Activated T-cell treated with anti-CD3 and anti-CD28 coated beads for 1 hour (primary cell): ENCODE measurements at places on chromosomes 16 and 17.

- DNase-seq: no peak
These were observed 37.0 kb upstream of the ZNF750 start for GRCh38 chr17:82876602-82877379.

DNA sequence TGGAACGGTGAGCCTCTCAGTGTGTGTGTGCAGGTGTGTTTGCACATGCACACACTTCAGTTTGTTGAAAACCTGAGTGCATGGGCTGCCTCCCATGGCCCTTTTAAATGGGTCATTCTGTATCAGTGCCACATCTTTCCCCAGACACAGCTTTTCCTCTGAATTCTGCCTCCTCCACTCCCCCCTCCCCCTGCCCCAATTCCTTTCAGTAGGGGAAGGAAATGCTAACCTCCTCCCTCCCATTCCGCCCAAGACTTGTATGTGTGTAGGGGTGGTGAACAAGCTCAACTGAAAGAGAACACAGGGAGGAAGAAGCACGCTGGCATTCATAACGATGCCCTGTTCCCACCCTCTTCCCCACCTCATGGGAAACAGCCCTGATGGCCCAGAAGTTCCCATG, 34.3 kb downstream of the C17orf75 start:
- no peak for DNase-seq

DNA sequence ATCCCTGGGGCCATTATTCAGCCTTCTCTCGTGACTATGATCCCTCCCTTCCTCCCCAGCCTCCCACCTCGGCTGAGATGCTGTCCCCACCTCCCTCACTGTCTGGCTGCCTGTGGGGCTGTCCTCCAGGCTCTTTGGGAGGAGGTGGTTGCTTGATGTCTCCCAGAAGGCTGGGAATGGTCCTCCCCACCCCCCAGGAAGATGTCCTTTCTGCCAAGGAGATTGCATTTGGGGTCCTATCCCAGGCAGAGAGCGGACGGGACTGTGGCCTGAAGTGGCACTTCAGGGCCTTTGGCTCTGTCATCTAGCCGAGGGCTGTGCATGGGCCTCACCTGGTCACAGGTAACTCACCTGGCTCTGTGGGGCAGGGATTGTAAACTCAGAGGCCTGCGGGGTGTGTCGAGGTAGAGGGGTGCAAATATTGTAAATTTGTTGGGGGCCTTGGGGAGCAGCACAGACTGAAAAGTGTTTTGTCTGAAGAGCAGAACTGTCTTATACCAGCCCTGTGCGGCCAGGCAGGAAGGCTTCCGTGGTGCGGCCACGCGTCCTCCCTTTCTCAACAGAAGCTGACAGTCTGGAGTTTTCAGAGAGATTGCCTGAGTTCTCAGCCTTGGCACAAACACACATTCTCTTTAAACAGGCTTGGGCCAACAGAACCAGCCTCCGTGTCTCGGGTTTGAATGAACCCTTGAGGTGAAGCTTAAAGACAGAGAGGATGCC, 177.9 kb downstream of the SEC14L1 start:
- DNase-seq: no peak

DNA sequence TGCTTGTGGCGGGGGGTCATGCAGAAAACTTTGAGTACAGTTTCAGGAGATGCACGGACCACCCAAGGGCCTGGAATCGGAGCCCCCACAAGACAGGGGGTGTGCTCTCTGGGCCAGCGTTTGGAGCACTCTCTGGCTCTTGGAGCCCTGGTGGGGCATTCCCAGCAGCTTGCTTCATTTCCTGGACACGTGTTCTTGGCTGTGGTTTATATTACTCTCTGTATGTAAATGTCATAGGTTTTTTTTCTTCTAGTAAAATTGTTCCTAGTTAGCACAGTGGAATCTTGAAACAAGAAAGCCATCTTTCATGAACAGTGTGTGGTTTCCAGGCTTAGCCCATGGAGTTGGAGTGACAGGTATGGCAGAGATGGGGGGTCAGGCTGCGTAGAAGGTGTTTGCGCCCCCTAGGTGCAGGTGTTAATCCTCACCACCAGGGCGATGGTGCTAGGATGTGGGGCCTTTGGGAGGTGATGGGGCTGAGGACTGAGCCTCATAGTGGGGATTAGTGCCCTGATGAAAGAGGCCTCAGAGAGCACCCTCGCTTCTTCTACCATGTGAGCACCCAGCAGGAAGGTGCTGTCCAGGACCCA, 79.8 kb downstream of the JPH3 start:
- DNase-seq: no peak

- DNase-seq: no peak
These were observed 23.9 kb downstream of the GLG1 start for GRCh38 chr16:74582970-74583369.

GRCh38 chr17:45732926-45733505, 51.1 kb upstream of the CRHR1 start:
- no peak for DNase-seq

- no peak for DNase-seq
These were observed 207.0 kb downstream of the STX8 start for GRCh38 chr17:9368631-9369030.

DNA sequence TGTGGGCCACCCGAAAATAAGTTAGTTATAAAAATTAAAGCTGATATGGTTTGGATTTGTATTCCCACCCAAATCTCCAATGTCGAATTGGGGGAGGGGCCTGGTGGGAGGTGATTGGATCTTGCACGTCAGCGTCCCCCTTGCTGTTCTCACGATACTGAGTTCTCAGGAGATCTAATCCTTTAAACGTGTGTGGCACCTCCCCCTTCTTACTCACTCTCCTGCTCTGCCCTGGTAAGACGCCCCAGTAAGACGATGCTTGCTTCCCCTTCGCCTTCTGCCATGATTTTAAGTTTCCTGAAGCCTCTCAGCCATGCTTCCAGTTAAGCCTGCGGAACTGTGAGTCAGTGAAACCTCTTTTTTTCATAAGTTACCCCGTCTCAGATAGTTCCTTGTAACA, 35.4 kb downstream of the SYCE1L start:
- DNase-seq: no peak

DNA sequence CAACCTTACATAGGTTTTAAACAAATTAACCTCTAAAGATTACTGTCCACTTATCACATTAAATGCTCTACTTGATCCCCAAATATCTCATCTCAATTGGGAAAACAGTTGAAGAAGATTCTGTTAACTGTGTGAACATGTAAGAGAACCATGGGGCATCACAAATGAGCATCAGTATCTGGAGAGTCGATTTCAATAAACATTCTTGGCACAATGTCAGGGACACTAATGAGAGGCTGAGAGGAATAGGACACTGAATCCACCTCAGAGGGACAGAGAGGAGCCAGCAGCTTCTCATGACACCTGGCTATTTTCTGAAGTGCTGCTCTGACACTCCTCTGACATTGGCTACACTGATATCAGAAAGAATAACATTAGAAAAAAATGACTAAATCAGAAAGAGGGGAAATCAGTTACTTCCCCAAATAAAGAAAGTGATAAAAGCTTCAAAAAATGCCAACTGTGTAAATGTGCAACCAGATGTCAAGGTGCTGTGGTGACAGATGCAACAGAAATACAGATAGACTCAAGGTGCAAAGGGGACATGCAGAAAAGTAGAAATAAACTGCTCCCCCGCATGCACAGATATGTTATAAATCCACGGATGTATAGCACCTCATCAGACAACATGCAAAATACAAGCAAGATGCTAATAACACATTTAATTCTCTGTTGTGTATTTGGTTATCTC, 67.4 kb downstream of the SNX11 start:
- DNase-seq: no peak
